ENCODE measurements at places on chromosomes 11 and 22.

DNA sequence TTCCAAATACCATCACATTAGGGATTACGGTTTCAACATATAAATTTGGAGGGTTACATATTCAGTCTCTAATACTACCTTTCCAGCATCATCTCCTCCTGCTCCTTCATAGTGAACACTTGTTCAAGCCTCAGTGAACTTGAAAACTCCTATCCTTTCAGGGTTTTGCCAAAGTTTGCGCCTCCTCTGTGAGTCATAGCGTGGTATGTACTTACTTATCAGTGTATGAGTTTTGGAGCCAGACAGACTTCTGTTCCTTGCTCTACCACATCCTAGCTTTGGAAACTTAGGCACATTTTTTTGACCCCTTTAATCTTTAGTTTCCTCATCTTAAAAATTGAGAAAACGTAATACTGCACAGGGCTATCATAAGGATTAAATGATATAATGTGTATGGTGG is 160.1 kb upstream of the ZC3H12C start:
- DNase-seq, result no peak
- H3K27ac ChIP-seq, result no peak overlapping the region
- H3K36me3 ChIP-seq, result no peaks in the 10 kb centered on the region
- H3K4me1 ChIP-seq, result no peaks in the 10 kb centered on the region
- no peaks in the 10 kb centered on the region for H3K27me3 ChIP-seq
- H3K4me3 ChIP-seq, result no peak overlapping the region

- peak overlapping the region; percentile 87 for H3K4me3 ChIP-seq
- no peak for DNase-seq
- H3K27ac ChIP-seq, result peak overlapping the region; percentile 95
- H3K4me1 ChIP-seq, result peaks cover 47% of the 10 kb centered on the region
- H3K36me3 ChIP-seq, result no peaks in the 10 kb centered on the region
These were observed 631 bp downstream of the PHF21A start for GRCh38 chr11:46120346-46121300.

- H3K36me3 ChIP-seq, result no peaks in the 10 kb centered on the region
- no peak for DNase-seq
- no peak overlapping the region for H3K4me3 ChIP-seq
- H3K27ac ChIP-seq, result no peak overlapping the region
These were observed 164.7 kb downstream of the DSCAML1 start for GRCh38 chr11:117632306-117632705.

DNA sequence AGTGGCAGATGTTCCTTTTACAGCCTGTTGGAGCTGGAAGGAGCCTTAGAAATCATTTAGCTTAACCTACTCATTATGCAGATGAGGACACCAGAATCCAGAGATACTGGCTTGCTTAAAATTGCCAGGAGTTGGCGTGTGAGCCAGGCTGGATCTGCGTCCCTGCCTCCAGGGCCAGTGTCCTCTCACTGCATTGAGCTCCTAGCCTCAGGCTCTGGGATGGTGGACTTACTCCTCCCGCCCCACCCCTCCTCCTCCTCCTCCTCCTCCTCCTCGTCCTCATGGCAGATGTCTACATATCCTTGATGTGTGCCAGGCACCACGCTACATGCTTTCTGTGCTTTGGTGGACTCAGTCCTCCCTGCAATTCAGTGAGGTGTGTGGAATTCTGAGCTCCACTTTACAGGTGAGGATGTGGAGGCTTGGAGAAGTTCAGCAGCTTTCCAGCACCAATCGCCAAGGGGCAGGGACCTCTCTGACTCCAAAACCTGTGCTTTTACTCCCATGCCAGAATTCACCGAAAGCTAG is 24.1 kb downstream of the ADAMTS15 start:
- H3K4me3 ChIP-seq, result no peak overlapping the region
- no peak overlapping the region for H3K27ac ChIP-seq
- peaks cover 42% of the 10 kb centered on the region for H3K36me3 ChIP-seq
- H3K4me1 ChIP-seq, result peaks cover 23% of the 10 kb centered on the region

DNA sequence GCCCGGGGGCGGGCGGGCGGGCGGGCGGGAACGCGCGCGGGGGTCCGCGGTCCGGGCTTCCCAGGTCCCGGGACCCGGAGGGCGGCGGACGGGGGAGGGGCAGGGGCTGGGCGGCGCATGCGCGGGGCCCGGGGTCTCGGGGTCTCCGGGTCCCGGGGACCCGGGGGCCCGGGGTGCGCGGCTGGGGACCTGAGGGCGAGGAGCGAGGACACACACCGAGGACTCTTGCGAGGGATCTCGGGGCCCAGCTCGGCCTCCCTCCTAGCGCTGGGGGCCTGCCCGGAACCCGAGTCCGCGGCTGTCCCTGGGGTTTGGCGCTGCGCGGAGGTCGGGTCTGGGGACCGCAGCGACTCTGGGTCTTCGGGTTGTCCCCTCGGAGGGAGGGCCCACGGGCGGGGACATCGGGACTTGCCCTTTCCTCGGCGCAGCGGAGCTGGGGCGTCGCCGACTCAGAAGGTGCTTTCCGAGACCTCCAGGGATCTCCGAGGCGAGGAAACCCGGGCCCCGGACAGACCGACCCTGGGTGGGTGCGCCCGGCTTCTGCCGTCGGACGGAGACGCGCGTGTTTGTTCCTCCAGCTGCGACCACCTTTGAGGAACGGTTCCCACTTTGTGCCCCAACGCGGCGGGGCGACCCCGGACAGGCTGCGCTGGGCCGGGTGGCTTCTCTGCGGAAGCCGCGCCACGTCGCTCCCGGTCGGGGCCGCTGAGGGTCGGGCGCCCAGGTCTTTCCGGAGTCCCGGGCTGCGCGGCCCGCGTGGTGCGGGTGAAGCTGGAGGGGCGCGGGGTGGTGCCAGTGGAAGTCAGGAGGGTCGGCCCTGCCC is 540 bp downstream of the PPARA start:
- peak overlapping the region; percentile 92 for H3K4me3 ChIP-seq
- peaks cover 15% of the 10 kb centered on the region for H3K36me3 ChIP-seq
- peaks cover 42% of the 10 kb centered on the region for H3K4me1 ChIP-seq
- peak overlapping the region; percentile 84 for H3K27ac ChIP-seq
- H3K27me3 ChIP-seq, result no peaks in the 10 kb centered on the region

DNA sequence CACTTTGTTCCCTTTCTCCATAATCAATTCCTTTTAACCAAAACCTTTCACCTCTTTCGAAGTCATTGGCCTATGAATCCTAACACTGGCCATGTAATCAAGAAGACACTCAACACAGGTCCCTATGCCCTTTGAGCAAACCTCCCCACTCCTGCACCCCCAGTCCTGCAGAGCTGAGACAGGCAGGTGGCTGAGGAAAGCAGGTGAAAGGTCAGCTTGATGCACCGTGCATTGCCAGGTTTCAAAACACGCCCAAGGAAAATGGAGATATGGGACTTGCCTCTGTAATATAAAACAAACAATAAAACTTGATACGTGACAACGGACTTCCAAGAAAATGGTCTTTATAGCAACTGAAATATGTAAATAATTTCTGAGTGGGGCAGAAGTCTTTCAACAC is 10.6 kb downstream of the CPT1A start:
- peaks cover 92% of the 10 kb centered on the region for H3K4me1 ChIP-seq
- no peak for DNase-seq
- no peaks in the 10 kb centered on the region for H3K27me3 ChIP-seq
- no peak overlapping the region for H3K4me3 ChIP-seq
- no peak overlapping the region for H3K27ac ChIP-seq
